ENCODE measurements at places on chromosomes 1 and 21. TPM values are rescaled to one million over a fixed set of nuclear protein-coding genes. Genes with fewer than 3 reads are reported as not detected.

GPR157 gene
- total RNA-seq, result 19.8 TPM

MEX3A gene
- 15.8 TPM for total RNA-seq

NAV1 gene
- total RNA-seq, result 29.0 TPM

LRRIQ3 gene
- total RNA-seq, result 0.85 TPM

TEX35 gene
- not detected for total RNA-seq

OR2L5 gene
- not detected for total RNA-seq

NBPF4 gene
- not detected for total RNA-seq

OVAAL gene
- not detected for total RNA-seq

DNA sequence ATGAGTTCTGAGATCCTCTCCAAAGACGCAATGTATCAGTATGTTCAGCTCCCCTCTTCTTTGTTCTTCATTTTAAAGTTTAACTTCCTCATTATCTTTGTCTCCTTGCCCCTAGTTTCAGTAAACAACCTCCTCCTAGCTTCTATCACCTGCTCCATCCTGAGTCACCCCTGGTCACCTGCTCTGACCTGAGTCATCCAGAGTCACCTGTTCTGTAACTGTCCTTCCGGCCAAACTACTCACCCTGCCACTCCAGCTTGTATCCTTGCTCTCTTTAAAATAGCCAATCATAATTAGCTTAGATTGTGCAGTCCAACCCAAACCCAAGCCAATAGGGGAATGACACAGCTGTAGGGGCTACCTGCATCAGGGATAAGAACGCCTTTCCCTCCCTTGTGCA lies 332.0 kb downstream of the OLFM3 start:
- DNase-seq, result no peak

GRCh38 chr1:25641931-25642573 lies 25.5 kb downstream of the MAN1C1 start:
- no peak for DNase-seq

- DNase-seq, result no peak
Measured at GRCh38 chr1:100585786-100586185, 47.8 kb downstream of the GPR88 start.

GRCh38 chr1:172431204-172431603 lies 10.7 kb downstream of the C1orf105 start:
- DNase-seq, result no peak

GRCh38 chr1:9278585-9279153 lies 14.0 kb upstream of the SPSB1 start:
- no peak for DNase-seq

DNA sequence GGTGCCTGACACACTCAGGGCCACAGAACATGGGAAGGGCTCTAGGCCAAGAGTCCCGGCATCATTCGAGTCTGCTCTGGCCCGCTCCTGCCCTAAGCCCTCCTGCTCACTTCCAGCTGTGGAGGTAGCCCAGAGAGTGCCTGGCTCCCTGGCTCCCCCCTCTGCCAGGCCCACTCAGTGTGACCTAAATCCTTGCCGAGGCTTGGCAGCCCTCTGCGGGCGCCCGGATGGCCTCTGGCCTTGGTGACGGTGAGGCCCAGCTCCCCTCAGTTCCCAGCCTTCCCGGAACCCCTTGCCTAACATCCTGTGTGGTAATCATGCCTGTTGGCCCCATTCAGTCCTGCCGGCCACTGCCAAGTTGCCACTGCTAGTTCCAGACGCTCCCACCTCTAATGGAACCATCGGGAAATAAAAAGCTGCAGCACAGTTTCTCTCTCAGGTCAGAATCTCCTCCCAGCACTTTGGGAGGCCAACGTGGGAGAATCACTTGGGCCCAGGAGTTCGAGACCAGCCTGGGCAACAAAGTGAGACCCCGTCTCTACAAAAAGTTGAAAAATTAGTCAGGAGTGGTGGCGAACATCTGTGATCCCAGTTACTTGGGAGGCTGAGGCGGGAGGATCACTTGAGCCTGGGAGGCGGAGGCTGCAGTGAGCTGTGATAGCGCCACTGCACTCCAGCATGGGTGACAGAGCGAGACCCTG lies 1.2 kb upstream of the H6PD start:
- DNase-seq, result no peak

GRCh38 chr1:192485692-192486436 lies 89.7 kb upstream of the RGS1 start:
- no peak for DNase-seq

DNA sequence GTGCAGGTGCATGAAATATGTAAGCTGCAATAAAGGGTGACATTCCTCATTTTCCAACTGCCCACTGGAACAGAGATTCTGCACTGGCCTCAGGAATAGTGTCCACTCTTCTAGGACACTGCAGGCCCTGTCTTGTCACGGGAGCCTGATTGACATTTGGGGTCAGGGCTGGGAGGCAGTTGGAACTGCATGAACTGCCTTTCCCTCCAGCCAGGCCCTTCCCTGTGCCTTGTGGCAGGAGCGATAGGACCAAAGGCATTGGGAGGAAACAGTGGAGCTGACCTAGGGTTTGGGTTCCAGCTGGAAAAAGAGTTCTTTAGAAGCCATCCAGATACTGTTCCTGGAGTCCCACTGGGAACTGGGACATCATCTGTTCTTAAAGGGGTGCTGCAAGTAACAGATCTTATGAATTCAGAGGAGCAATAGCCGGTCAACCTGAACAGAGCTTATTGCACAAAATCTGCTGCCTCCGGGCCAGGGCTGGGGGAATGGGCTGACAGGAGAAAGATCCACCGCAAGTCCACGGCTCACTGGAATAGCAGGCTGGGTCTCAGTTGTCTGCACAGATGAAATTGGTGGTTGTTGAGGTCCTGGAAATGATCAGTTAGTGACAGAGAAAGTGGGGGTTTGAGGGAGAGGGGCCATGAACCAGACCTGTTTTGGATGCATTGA lies 451.7 kb downstream of the CAMTA1 start:
- DNase-seq, result no peak

GRCh38 chr21:41726970-41727783 lies 39.7 kb downstream of the RIPK4 start:
- no peak for DNase-seq

- DNase-seq, result no peak
Measured at GRCh38 chr1:234675572-234675971, 65.6 kb upstream of the IRF2BP2 start.

GRCh38 chr1:9809100-9809510 lies 14.7 kb downstream of the CLSTN1 start:
- DNase-seq, result no peak

- no peak for DNase-seq
Measured at GRCh38 chr1:63969441-63969901, 195.7 kb downstream of the ROR1 start.

DNA sequence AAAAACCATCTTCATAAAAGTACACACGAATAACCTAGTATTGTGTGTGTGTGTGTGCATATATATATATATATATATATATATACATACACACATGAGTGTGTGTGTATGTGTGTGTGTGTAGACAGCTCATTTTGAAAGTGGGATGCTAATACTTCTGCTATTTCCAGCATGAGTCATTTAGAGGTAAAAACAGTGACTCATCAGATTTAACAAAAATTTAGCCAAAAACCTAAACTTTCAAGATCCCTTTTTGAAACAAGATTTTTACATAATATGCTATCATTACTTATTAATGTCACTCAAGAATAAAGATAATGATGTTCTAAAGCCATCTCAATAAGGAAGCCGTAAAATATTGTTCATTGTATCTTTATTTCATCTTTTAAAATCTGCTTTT lies 35.6 kb upstream of the ADGRL4 start:
- DNase-seq, result no peak

DNA sequence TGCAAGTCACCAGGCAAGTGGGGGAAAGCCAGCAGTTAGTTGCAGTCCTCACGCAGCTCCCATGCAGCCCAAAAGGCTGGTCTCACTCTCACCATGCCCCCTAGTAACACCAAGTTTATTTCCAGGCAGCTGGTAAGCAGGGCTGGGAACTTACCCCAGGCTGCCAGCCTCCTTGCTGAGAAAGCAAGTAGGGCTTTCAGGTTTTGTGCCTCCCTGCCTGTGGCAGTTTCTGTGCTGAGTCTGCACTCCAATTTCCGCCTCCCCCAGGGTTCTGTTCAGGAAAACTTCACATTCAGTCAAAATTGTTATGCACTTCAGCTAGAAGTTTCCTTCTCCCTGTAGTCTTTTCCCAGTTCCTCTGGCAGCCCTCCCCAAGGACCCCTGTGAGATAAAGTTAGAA lies 102.0 kb upstream of the SGIP1 start:
- DNase-seq, result no peak

DNA sequence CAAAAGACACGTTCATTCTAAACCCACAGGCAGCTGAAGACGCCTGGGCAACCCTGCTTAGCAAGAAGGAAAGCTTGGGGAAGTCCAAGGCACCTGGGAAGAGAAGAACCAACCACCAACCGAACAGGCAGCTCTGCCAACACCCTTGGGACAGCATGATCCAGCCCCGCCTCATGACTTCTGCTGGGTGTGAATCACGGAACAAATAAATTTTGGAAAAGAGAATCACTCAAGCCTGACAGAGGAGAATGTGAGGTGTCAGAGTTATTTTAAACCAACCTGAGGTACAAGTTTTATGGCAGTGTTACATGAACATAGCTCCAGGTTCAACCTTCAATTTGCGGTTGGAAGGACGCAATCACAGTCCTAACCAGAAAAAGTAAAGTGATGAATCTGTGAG lies 10.0 kb upstream of the PADI4 start:
- no peak for DNase-seq

DNA sequence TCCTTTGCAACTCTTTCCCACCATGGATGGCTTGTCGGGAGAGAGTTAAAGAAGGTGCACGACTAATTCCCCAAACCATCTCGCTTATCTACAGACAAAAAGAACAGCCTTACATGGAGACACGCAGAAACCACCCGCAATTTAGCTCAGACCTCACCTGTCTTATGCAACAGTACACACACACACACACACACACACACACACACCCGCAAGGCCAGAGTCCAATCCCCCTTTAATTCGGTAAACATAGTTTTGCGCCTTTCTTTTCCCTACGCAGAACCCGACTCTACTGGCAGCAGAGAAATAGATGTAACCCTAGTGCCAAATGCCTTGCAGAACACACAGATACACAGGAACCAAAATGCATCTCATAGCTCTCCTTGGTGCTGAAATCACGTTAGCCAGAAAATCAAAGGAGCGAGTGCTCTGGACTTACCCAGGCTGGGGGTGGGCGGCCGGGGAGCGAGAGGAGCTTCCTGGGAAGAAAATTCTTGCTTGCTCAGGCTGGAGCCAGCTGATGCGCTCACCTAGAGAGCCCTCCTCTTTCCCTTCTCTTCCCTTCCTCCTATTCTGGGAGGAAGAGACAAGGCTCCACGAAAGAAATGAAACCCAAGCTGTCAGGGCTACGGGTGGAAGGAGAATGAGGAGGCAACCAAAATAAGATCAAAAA lies 470 bp downstream of the TNR start:
- no peak for DNase-seq

GRCh38 chr21:41596241-41596925 lies 88.4 kb upstream of the TMPRSS2 start:
- no peak for DNase-seq

DNA sequence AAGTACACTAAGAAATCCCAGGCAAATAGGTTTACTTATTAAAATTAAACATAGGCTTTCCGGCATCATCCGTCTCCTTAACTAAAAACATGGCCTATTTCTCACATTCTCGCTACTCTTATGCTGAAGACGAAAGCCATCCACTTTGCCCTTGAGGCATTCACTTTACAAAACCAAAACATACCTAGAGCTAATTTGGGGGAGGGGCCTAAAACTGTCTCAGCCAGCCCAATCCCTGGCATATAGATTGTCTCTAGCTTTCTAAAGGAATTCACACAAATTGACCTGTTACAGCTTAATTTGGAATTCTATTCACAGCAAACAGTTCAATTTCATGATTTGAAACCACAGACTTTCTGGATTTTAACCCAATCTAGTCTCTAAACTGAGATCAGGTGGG lies 34.8 kb downstream of the SLC35D1 start:
- no peak for DNase-seq

- DNase-seq, result no peak
Measured at GRCh38 chr1:173411835-173412742, 65.0 kb upstream of the PRDX6 start.

DNA sequence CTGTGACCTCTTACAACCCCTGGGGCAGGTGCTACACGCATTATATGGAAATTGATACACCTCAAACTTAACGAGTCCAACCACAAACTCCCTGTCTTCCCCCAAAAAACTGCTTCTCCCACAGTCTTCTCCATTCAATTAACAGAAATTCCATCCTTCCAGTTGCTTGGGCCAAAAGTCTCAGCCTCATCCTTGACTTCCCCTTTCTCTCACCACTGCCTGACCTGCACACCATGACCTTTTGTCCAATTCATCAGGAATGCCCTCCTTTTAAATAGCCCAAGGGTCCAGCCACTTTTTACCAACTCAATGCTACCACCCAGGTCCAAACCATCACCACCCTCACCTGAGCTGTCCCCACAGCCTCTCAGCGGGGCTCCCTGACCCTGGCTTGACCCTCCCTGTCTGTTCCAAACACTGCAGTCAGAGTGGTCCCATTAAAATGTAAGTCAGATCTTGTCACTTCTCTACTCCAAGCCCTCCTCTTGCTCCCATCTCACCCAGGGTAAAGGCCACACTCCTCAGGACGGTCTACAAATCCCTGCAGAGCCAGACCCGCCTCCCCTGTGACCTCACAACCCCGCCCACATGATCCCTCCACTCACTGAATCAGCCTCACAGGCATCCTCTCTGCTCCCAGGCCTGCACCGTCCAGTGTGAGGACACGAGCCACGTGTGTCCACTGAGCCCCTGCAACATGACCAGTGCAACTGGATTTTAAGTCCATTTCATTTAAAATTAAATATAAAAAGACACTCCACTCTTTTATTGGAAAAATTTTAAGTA lies 18.5 kb downstream of the KCNN3 start:
- DNase-seq, result no peak

DNA sequence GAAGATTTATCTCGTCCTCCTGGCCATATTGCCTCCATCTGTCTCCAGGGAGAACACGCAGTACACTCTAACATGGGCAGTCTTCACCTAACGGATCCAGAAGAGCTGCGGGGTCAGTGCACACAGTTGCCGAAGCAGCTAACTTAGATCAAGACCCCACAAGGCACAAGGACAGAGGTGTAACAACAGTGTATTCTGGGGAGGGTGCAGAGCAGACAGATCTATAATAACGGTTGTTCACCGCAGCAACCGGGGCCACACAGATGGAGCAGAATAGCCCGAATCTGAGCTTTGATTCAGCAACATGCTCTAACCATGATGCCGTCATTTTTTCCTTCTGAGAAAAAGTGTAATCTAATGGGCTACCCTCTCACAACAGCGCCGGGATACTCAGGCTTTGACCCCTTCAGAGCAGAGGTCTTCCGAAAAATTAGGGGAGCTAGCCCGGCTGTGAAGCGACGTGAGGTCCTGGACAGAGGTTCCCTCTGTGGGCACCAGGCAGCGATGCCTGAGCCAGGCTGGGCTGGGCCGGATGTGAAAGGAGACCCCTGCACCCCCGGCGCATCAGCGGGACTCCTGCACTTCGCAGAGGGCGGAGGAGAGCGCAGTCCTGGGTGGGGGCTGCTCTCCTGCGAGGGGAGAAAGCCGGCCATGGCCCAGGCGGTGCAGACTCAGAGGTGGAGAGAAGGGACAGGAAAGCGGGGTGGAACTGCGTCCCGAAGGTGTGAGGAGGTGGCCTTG lies 57.5 kb downstream of the BCL9 start:
- DNase-seq, result no peak

- no peak for DNase-seq
Measured at GRCh38 chr1:233679030-233679429, 65.1 kb downstream of the KCNK1 start.
